ENCODE measurements at places on chromosomes 11 and 22.

DNA sequence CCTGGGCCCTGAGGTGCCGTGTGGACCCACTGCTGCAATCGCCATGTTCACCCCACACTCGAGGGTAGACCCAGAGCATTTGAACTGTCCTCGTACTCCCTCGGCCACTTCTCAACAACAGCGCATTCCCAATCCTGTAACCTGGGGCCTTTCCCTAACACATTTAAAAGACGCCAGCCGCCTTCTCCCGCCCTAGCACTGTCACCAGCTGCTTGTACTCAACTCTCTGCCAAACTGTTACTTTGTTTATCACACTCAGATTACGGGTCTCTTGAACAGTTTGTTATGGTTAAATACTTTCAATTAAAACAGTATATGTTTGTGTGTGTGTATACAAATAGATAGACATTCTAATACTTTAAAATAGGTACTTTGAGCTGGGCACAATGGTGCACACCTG lies 20.7 kb downstream of the CDKN1C start:
- DNase-seq, result no peak

- DNase-seq, result no peak
Measured at GRCh38 chr11:12725055-12725862, 51.0 kb downstream of the TEAD1 start.

DNA sequence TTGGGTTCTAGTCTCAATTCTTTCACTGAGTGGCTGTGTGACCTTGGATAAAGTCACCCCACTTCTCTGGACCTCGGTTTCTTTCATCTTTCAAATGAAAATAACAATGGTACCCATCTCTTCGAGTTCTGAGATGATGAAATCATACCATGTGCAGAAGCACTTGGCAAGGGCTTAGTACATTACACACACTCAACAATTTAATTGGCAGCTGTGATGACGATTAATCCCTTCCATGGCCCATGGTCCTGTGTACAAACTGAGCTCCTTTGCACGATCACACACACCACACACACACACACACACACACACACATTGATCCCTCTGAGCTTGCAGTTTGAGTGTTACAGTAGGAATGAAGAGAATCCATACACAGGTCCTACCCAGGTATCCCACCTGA lies 103.4 kb upstream of the ASPHD2 start:
- DNase-seq, result peak; percentile 29

GRCh38 chr11:45159781-45160365 lies 13.4 kb downstream of the PRDM11 start:
- no peak for DNase-seq

- no peak for DNase-seq
Measured at GRCh38 chr11:75816561-75817239, 1.7 kb downstream of the UVRAG start.

DNA sequence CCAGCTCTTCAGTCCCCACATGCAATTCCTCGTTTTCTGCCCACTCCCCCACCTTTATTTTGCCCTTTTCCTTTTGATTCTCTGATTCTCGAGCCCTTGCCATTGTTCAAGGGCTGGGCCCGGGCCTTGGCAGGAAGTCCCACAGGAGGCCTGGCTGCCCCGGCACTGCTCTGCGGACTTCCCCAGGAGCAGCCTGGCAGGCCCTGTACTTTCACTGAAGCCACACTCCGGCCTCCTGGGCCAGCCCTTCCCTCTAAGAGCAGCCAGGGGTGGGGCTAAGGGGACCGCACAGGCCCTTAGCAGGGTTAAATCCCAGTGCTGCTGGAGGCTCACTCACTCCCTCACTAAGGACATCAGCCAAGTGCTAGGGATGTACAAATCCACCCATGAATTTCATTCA lies 4.1 kb downstream of the LRRC32 start:
- DNase-seq, result no peak

DNA sequence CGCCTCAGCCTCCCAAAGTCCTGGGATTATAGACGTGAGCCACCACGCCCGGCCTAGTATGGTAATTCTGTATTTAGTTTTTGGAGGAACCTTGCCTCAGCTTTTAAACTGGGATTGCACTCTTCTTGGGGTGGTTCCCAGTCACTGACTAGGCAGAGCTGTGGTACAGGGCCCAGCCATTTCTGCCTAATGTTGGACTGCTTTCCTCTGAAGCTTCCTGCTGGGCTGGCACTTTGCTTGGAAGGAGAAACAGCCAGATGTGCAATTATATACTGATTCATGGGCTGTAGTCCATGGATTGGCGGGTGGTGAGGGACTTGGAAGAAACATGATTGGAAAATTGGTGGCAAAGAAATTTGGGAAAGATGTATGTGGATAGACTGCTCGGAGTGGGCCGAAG lies 17.6 kb upstream of the MCHR1 start:
- no peak for DNase-seq

- DNase-seq, result peak; percentile 64
Measured at GRCh38 chr11:16935518-16936302, 78.5 kb downstream of the PLEKHA7 start.

DNA sequence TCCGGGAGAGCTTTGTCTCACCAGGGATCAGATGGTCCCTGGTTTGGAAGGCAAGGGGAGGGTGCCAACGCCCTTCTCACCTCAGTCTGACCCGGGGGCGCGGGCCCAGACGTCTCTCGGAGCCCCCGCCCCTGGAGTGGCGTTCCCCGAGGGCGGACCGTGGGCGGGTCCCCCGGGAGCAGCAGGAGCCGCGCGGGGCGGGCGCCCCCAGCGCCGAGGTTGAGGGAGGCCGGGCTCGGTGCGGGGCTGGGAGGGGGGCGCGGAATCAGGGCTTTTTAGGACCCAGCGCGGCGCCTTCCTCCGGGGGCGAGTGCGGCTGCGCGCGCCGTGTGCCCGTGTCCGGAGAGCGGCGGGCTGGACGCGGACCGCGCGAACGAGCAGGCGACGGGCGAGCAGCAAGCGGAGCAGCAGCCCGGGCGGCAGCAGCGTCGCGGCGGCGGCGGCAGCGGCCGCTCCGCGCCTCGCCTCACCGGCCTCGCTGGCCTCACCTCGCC lies at the start of gene KCNC1:
KCNC1 (plus strand) TSS at position 364 of the 494 bp plus-strand sequence. CDS start 1,222 bp downstream, outside the sequence.
- DNase-seq, result no peak

DNA sequence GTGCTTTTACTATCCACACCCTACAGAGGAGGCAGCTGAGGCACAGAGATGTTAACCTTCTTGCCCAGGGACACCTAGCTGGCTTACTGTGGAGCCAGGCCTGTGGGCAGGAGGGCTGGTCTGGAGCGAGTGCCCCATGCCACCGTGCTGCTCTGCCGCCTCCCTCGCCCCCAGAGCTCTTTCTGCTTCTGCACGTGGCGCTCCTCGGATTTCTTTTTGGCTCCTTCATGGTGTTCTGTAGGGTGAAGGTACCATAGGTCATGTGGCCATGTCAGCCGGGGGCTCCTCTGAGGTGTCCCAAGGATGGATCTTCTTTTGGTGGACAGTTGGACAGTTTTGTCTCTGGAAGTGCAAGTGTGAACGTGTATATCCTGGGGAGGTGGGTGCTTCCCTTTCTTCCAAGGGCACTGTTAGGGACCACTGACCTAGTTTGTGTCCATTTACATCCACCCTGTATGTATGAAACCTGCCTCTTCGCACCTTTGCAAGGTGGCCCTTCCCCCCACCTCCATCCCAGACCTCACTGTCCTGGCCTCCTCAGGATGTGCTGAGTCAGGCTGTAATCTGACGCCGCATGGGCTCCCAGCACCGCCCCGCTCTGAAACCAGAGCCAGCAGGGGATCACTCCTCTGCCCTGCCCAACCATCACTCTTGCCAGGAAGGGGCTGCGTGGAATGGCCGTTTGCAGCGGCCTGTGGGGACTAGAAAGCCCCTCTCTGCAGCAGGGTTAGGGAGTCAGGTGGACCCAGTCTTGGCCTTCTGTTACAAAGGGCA lies 31.7 kb downstream of the POLR3H start:
- peak; percentile 87 for DNase-seq

DNA sequence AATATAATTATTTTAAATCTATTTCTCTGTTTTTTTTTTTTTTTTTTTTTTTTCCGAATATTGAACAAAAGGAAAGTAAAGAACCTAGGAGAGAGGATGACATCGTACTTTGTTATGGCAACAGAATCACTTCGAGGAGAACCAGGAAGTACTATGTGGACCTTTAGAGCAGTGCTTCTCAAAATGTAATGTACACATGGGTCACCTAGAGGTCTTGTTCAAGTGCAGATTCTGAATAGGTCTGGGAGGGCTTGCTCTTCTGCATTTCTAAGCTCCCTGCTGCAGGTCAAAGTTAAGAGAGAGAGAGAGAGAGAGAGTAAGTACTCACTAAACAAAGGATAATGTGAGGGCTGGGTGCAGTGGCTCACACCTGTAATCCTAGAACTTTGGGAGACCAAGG lies 419.5 kb upstream of the TENM4 start:
- DNase-seq, result no peak

- DNase-seq, result peak; percentile 69
Measured at GRCh38 chr11:61728940-61729219, 23.6 kb upstream of the MYRF start.

GRCh38 chr11:450809-451451 lies 851 bp downstream of the PTDSS2 start:
- peak; percentile 66 for DNase-seq

DNA sequence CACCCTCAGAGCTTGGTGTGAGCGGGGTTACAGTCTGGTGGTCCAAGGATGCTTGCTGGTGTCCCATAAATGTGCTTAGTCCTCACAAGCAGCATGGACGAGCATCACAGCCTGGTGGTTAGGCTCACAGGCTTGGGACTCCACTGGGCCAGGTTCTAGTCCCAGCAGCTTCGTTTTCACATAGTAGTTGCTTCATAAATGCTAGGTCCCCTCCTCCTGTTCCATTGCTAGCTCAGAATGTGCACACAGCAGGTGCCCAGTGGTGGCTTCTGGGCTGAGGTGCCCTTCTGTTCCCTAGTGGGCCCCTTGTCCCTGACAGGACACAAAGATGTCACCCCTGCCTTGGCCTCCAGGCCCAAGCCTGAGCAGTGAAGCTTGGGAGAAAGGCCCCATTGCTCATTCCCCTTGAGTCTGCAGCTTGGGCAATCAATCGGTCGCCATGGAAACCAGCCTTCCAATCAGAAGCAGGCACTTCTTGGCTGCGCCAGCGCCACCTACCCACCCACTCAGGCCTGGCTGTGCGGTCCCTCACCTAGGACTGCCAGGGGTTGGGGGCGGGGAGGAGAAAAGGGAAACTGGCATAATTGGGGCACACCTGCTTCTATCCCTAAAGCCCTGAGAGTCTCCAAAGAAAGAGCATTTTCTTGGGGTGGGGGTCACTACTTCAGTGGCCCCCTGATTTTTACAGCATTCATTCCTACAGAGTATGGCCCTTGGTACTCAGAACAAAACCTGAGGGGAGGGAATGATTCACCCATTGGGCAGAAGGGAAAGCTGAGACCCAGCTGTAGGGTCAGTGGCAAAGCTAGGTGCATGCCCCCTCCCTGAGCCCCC lies 48.1 kb downstream of the CYTH4 start:
- peak; percentile 97 for DNase-seq

- no peak for DNase-seq
Measured at GRCh38 chr22:40506762-40507161, 129.8 kb downstream of the MRTFA start.

DNA sequence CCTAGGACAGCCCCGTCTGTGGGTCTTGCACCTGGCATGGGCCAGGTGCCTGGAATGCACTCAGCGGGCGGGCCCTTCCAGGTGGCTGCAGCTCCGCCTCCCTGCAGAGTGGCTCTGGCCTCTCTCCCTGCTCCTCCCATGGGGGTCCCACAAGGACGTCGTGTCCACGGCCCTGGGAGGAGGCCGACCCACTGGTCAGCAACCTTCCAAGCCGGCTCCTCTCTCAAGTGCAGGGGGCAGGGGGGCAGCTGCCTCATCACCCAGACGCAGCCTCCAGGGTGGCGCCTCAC lies 41.9 kb downstream of the CERK start:
- DNase-seq, result no peak

GRCh38 chr11:36074941-36075431 lies 131.1 kb downstream of the LDLRAD3 start:
- DNase-seq, result no peak

DNA sequence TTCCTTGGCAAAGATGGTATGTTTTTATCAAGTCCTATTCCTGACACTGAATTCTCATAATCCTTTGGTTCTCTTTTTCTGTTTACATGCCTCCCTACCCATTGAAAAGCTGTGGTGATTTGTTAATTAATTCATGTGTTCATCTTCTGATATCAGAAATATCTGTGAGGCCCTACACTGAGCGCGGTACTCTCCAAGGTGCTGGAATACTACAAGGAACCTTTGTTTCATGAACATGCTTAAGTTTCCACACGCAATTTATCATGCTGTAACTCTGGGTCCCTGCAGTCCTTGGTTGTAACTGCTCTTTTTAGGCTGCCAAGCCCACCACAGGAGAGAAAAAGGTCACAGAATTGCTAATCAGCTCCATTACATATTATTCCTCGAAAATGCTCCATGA lies 331.8 kb downstream of the FAT3 start:
- DNase-seq, result peak; percentile 58

DNA sequence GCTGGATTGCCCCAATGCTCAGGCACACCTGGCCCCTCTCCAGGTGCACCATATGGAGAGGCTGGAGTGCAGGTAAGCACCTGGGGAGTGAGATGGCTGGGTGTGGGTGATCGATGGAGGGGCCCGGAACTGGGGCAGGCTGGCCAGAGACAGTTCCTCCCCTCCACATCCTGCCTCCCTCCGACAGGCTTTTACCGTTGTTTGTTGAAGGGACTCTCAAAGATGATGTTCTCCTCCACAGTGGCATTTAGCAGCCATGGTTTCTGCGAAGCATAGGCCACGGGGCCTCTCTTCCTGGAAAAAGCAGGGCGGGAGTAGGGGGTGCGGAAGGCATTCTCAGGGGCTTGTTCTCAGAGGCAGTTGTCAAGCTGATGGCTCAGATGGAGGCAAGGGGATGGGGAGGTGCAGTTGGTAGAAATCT lies 25.9 kb upstream of the KCNJ11 start:
- DNase-seq, result no peak

DNA sequence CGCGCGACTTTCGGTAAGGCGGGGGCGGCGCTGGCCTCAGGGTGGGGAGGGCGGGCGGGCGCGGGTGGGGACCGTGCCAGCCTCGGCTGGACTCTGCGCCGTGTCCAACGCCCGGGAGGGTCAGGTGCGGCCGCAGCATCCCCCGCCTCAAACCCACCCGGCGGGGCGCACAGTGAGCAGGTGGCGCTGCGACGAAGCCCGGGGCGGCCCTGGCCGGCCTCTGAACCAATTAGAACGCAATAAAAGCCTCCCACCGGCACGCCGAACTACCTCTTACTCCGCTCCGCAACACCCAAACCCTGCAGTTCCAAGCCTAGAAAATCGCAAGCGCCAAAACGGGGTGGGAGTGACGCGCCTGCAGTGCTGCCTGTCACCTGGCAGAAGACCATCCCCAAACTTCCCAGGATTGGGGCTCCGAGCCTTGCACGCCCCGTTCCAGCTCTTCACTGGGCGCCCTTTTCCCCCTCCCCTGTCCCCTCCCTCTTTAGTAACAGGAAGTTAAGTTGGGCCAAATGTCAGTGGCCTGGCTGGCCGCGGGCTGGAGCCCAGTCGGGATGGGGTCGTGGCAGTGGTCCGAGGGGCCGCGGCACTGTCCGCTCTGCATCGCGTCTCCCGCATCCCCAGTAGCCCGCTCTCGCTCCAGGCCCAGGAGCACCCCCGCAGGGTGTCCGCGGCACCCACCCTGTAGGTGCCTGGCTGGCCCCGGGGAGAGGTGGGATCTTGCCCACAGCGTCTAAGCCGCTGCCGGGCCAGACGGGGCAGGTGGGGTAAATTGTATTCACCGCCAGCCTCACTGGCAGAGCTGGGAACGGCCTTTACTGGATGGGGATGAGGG lies 541 bp downstream of the MICAL2 start:
- DNase-seq, result peak; percentile 34

GRCh38 chr22:20651286-20651685 lies 122.6 kb upstream of the SERPIND1 start:
- no peak for DNase-seq

- DNase-seq, result no peak
Measured at GRCh38 chr11:105245781-105246315, 106.3 kb upstream of the CARD18 start.
